Lung microvascular endothelial cell (primary cell): ENCODE measurements at places on chromosomes 5 and 9. TPM values are rescaled to one million over a fixed set of nuclear protein-coding genes. Genes with fewer than 3 reads are reported as not detected.

GRCh38 chr9:78366827-78367226 lies 69.9 kb downstream of the PSAT1 start:
- DNase-seq: no peak

GRCh38 chr5:172744123-172745104 lies 26.6 kb downstream of the DUSP1 start:
- no peak for DNase-seq

DNA sequence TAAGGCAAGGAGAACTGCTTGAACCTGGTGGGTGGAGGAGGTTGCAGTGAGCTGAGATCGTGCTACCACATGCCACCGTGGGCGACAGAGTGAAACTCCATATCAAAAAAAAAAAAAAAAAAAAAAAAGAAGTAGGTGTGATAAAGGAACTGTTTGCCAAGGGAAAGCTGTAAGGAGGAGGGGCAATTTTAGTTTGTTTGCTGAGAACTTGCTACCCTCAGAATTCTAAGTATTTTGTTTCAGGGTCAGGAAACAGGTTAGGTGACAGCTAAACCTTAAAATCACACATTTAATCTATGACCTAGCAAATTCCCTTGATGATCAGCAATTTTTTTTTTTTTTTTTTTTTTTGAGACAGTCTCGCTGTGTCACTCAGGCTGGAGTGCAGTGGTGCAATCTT lies 7.2 kb upstream of the ARRDC3 start:
- DNase-seq: no peak

DNA sequence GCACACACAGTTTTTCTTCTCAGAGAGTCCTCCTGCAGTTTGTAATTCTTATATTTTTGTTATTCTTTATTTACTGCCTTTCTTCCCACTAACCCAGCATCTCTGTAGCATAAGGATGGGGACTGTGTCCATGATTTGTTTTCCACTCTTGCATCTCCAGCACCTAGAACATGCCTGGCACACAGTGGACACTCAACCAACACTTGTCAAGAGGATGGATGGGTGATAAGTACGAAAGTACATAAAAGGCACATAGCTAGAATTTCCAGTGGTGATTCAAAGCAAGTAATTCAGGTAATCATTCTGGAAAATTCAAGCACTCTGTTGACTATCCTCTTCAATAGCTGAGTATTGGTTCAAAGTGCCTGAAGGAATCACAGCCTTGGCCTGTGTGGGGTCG lies 60.2 kb upstream of the TRIO start:
- no peak for DNase-seq

DNA sequence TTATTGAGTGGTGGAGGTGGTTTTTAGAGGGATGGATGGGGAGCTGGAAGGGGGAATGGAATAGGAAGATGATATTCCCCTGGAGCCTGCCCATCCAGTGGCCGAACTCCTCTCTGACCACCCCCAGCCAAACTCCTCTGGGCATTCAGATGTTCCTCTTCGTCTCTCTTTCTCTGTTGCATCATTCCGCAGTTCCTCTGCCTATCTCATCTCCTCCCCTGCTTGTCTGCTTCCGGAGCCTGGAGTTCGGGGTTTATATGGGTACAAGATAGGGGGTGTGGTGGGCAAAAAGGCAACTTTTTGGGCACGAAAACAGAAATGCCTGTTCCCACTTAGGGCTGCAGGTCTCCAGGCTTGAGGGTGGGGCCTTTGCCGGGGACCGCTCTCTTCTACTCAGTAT lies 12.2 kb upstream of the CDK5RAP2 start:
- DNase-seq: no peak

- DNase-seq: peak; percentile 93
Measured at GRCh38 chr5:54785729-54786591, 199.4 kb downstream of the ESM1 start.

The IER5L gene
- total RNA-seq: 13.1 and 20.4 TPM in 2 replicates

The RELL2 gene
- 5.6 and 6.1 TPM in 2 replicates for total RNA-seq

GRCh38 chr5:142063878-142064331 lies 44.7 kb upstream of the NDFIP1 start:
- DNase-seq: peak; percentile 70

The AQP7 gene
- total RNA-seq: not detected in 2 replicates
